Effector CD8-positive, alpha-beta T cell (primary cell): ENCODE measurements at places on chromosomes 11 and 22.

- DNase-seq: no peak
Observed at GRCh38 chr11:117171404-117172061, 7.0 kb upstream of the SIDT2 start.

- no peak for DNase-seq
Observed at GRCh38 chr22:17971711-17972110, 52.6 kb downstream of the MICAL3 start.

DNA sequence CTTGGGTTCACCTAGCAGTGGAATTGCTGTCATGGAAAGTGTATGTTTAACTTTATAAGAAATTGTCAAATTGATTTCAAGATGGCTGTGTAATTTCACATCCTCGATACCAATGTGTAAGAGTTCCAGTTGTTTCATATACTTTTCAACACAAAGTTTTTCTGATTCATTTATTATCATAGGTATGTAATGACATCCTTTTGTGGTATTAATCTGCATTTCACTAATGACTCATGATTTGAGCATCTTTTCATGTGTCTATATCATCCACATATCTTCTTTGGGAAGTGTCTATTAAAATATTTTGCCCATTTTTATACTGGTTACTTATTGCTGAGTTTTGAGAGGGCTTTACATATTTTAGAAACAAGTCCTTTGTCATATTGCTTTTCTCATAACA, 17.0 kb upstream of the GLYATL1B start:
- no peak for DNase-seq

GRCh38 chr11:20075627-20076026, 84.6 kb downstream of the DBX1 start:
- DNase-seq: no peak

DNA sequence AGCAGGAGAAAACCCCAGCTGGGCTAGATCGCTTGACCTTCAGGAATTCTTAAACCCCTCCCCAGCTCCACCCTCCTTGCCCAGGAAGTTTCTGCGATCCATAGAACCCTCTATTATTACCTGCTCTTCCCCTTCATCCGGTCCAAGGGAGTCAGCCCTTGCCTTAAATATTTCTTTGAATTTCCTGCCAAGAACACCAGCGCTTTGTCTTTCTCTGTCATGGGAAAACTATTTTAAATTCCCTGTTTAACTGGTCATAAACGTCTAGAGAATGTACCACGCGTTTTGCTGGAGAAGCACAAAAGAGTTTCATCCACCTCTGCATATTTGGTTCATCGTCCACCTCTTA, 496 bp upstream of the TRAF6 start:
- no peak for DNase-seq

GRCh38 chr22:28112548-28113043, 193.5 kb upstream of the PITPNB start:
- DNase-seq: no peak

GRCh38 chr11:57818812-57819211, 57.2 kb downstream of the CTNND1 start:
- no peak for DNase-seq

DNA sequence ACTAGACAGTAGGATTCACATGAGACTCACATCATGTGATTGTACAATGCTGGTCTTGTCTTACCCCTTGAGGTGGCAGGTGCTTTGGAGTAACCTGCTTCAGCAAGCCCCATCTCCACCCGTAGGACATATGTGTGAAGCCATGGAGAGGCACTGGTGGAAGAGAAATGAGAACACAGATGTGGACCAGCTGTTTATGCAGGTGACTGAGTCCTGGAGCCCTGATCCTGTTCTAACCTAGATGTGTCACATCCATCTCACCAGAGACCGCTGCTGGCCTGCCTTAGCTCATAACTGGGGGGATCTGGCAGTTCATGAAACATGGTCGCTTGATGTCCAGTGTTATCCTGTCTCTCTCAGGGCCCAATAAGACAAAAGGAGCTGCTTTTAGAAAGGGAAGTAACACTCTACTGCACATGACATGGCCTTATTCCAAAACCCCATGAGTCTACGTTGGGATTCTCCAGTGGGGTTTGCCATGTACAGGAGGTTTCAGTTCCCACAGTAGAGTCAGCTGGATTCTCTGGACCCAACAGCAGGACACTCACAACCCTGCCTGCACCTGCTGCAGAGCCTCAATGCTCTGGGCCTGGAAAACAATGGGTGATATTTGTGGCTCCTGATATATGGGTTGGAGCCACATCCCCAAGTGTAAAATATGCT, 62.0 kb downstream of the GGTLC2 start:
- no peak for DNase-seq

DNA sequence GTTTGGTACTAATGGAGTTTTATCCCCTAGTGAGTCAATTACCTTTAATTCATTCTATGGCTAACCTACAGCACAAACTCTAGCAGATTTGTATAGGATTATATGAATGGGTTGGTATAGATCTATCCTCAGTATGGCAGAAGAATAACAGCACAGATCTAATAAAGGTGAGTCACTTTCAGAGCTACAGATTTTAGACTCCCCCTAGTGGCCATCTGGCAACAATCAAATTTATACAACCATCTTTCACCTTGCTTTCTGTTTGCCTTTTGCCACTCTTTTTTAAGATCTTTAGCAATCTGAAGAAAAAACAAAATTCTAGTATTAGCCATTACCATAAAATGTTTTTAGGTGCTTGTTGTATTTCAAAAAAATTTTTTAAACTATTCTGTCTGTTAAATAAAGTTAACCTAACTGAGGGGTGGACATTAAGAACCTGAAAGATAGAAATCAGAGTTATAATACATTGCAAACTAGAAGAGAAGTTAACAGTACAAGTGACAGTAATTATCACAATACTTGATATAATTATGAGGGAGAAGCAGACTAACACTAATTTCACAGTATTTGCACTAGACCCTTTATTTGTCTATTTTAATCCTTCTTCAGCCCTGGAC, 25.8 kb downstream of the DDIAS start:
- no peak for DNase-seq

DNA sequence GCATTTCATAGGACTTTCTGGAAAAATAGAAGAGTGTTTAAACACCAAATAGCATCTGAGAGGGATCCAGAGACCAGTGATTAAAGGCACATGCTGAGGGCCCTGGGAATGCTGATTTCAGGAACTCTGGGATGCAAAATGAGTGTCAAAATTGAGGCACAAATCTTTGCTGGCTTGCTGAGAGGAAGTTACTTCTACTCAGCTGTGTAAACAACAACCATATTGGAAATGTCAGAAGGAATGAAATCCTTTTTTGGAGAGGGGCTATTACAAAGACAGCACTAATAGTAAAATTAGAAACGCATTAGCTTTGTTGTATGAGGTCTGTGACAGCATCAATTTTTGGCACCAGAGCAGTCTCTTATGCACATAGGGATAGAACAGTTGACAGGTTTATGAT, 267.8 kb upstream of the RAG2 start:
- no peak for DNase-seq

DNA sequence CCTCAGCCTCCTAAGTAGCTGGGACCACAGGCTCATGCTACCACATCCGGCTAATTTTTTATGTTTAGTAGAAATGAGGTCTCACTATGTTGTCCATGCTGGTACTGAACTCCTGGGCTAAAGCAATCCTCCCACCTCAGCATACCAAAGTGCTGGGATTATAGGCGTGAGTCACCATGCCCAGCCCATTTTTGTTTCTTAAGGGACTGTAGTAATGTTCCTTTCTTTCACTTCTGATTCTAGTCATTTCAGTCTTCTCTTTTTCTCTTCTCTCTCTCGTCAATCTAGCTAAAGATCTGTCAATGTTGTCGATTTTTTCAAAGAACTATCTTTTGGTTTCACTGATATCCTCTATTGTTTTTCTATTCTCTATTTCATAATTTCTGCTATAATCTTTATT, 111.0 kb upstream of the APOA1 start:
- DNase-seq: no peak

GRCh38 chr11:76776472-76776871, 6.7 kb upstream of the TSKU start:
- no peak for DNase-seq

- no peak for DNase-seq
Observed at GRCh38 chr11:24514219-24514594, 17.4 kb downstream of the LUZP2 start.

- no peak for DNase-seq
Observed at GRCh38 chr22:31750365-31751284, 693 bp upstream of the PRR14L start.

DNA sequence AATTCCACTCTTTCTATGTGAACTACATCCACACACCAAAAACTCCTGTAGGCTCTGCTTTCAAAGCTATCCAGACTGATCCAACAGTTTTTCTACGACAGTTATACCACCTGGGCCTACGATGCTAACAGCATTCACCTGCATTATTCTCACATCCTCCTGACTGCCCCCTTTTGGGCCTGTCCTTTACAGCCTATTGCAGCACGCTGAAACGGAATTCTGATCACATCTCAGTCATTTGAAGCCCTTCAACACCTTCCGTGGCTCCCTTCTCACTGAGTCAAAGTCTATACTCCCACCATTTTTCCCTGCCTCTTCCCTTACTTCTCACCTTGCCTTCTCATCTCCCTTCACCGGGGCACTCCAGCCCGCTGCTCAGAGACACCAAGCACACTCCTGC, 791.3 kb upstream of the KIRREL3 start:
- DNase-seq: no peak

GRCh38 chr11:68470304-68470811, 9.8 kb downstream of the PPP6R3 start:
- no peak for DNase-seq

- DNase-seq: no peak
Observed at GRCh38 chr11:43021466-43021865, 290.3 kb upstream of the API5 start.

DNA sequence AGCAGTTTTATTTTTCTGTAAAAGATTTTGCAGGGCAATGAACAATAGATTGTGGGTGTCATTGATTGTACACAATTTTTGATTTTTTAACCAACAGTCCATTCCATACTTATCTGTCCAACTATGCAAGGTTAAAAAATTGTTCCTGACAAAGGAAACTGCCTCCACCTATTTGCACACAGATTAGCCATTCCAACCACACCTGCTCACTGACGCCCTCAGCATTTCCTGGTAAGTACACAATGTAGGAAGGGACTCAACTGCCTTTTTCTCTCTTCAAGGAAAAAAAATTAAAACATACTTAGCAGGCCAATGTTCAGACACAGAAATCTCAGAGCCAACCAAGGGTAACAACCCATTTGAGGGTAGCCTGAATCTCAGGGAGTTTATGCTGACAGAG, 4.3 kb upstream of the FUT4 start:
- no peak for DNase-seq

- DNase-seq: no peak
Observed at GRCh38 chr11:128409476-128409875, 177.9 kb downstream of the ETS1 start.

DNA sequence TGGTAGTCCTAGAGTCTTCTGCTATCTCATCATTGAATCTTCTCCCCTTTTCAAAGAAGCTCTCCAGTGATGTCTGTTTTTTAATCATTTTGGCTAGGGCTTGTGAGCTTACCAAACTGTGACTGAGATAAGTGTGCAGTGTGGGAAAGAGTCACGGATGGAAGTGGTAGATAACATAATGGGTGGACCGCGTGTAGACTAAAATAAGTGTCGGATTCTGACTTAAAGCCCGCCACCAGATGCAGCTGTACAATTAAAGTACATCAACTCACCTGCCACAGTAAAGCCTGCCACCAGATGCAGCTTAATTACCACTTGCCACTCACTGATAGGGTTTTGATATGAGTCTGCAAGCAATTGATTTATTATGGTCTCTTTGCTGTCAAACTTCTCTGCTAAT, 581.5 kb downstream of the LRRC4C start:
- DNase-seq: no peak

DNA sequence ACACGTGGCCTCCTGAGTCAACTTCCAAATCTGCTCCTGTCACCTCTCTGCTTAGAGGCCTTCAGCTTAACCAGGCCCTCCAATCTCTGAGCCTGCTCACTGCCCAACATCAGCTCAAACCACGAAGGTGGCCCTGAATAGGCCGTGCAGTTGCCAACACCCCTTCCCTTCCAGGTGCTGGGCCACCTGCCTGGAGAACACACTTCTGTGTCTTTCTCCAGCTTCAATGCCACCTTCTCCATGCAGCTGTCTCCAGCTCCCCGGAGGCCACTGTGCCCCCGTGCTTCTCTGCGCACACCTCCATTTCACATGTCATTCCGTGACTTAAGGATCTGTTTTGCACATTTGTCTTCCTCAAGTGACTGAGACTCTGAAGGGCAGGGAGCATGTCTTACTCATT, 5.3 kb downstream of the RELA start:
- no peak for DNase-seq

DNA sequence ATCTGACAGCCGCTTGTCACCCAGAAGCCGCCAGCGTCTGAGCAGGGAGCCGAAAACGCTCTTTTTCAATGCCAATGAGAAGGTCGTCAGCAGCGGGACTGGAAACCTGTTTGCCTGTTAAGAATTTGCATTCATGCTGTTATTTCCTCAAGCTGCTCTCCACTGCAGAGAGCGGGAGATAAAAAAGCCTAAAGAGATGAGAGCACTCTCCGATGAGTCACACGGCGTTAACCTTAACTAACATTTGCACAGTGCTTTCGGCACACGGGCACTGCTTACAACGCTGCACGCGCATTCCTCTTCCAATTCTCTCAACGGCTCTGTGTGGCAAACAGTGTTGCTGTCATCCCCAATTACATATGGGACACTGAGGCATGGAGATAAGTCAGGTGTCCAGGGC, 40.0 kb upstream of the RTL6 start:
- no peak for DNase-seq

DNA sequence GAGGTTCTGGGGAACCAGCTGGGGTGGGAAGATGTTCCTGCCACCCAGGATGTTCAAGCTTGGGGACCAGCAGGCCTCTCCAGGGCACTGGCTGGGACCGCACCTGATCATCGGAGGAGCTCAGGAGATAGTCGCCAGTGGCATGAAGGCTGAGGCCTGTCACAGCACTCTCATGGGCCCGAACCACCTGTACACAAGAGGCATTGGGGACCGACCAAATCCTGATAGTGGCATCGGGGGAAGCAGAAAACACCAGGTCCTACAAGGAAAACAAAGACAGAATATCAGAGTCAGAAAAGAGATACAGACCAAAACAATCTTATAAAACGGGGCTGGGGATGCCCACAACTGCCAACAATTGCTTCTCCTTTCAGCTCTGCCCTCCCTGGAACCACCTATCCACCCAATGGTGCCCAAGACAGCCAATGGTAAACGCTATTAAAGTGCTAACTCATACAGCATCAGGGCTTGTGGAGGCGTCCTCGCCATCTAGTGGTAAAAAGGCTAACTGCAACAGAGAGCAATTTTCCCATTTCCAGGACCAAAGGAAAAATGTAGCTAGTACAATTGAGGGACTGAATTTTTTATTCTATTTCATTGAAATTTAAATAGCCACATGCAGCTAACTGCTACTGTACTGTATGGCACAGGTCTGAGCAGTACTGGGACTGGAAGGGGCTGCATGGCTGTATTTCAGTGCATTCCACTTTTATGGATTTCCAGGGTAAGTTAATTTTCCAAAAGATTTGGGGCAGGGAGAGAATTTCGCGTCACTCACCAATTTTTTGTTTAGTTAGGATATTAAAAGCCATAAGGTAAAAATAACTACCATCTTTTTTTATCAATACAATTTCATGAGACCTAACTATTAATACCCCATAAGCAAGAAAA, 7.1 kb downstream of the PRPF19 start:
- no peak for DNase-seq
